ENCODE measurements at places on chromosomes 1 and 21. TPM values are rescaled to one million over a fixed set of nuclear protein-coding genes. Genes with fewer than 3 reads are reported as not detected.

Gene RNF186
- not detected for total RNA-seq

Gene PROK1
- total RNA-seq: 0.12 TPM

Gene CA6
- not detected for total RNA-seq

Gene C8A
- total RNA-seq: not detected

Gene HPCAL4
- not detected for total RNA-seq

Gene BRDT
- not detected for total RNA-seq

Gene SMG7
- 27.4 TPM for total RNA-seq

Gene LCE1C
- not detected for total RNA-seq

Gene KCNK1
- total RNA-seq: 0.16 TPM

Gene LMX1A
- total RNA-seq: not detected

Data from hair follicle dermal papilla cell (primary cell).